ENCODE measurements at places on chromosomes 3 and 15.

DNA sequence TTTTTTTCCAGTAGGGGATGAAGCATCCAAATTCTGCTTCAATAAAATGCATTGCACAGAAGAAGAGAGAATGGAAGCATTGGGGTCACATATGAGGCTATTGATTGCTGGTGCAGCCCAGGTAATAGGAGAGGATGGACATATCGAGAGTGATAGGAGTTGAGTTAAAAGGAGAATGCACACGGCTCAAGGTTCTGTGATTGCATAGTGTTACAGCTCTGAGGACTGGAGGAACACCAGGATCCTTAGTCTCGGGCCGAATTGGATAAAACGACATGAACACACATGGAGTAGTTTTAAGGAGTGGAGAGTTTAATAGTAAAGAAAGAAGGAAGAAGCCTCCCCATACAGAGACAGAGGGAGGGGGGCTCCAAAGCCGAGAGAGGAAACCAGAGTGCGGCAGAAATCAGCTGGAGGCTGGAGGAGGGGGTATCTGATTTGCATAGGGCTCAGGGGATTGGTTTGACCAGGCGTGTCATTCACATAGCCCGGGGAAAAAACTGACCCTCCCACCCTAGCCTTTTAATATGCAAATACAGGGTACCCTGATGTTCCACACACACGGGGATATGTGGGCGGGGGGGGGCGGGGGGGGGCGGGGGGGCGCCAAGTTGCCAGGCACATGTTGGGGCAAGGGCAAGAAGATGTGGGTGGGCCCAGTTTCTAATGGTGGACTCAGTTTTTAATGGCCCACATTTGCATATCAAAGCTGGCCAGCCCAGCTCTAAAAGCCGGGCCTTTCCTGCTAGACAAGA, 156.9 kb downstream of the AGBL1 start:
- no peak for DNase-seq

GRCh38 chr3:61903931-61904657, 342.7 kb downstream of the PTPRG start:
- peak; percentile 59 for DNase-seq

DNA sequence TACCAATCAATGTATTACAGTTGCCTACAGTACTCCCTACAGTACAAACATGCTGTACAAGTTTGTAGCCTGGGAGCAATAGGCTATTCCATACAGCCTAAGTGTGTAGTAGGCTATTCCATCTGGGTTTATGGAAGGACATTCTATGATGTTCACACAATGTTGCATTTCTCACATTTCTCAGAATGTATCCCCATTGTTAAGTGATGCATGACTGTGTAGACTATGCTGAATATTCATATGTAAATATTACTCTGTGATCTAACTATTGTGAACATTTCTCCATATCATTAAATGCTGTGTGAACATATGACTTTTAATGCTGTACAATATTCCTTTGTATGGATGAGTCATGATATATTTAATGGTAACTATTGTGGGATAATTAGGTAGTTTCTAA, 139.2 kb upstream of the ADAMTS9 start:
- DNase-seq = no peak

DNA sequence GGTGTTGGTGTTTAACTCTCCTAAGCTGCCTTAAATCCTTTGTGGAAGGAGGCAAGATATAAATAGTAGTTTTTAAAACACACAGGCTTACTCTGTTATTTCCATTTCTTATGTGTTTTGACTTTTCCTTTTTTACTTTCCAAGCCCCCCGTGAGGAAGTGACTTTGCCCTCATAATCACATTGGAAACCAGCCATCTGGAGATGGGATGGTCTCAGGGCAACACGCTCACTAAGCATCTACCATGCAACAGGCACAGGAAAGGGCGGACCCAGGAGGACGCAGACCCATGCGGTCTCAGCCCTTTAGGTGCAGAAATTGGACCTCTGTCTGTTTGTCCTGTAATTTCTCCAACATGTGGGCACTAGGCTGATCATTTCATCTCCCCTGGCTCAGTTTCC, 115.7 kb downstream of the PDZRN3 start:
- no peak for DNase-seq

DNA sequence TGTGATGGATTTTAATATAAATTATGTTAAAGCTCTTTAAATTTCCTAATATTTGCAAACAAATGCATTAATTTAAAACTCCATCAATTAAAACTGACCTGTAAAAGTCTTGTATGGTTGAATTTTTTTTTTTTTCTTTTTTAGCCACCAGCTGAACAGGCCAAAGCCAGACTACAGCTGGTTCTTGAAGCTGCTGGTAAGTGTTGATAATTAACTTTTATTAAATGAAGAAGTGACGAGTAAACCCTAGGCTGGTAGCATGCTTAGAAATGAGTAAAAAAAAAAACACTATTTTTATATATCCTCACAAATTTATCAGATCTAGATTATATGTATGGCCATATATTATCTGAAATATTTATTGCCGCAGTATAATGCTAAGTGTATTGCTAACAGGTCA, 216.3 kb upstream of the MLF1 start:
- no peak for DNase-seq

DNA sequence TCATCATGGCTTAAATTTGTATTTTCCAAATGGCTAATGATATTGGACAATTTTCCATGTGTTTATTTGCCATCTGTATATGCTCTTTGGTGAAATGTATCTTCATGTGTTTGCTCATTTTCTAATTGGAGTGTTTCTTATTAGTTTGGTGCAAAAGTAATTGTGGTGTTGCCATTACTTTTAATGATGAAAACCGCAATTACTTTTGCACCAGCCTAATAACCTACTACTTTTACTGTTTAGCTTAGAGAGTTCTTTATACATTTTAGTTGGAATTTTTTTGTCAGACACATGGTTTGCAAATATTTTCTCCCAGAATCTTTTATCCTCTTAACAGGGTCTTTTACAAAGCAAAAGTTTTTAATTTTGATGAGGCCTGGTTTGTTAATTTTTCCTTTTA, 141.0 kb upstream of the AGTR1 start:
- no peak for DNase-seq

- no peak for DNase-seq
Measured at GRCh38 chr3:167565489-167565888, 88.3 kb downstream of the WDR49 start.

- DNase-seq = no peak
Measured at GRCh38 chr3:173253471-173253870, 112.4 kb upstream of the SPATA16 start.
